ENCODE measurements at places on chromosomes 13 and 19.

DNA sequence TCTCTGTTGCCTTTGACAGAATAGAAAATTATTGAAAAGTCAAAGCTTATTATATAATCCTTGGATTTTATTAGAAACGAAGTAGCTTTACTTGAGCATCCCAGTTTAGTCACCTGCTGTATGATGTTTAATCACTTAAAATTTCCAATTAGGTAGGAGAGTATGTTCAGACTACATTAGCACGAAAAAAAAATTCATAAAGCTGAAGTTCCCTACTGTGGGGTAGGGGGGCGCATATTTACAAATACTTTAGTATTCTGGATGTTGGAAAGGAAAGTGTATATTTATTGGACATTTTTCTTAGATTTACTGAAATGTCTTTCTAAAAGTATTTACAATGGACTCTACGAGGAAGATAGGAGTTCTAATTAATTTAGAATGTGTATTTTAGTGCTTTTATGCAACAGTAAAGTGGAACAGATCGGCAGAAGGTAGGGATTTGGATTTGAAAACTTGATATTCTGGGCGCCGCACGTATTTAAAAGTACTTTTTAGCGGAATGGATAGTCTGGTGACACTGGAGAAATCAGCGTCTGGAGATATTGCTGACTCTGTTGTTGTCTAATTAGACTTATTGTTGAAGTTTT, 1.9 kb downstream of the CDK8 start:
- peak overlapping the region; percentile 95 for H3K4me3 ChIP-seq
- H3K36me3 ChIP-seq, result no peaks in the 10 kb centered on the region
- H3K27me3 ChIP-seq, result no peaks in the 10 kb centered on the region
- peak overlapping the region; percentile 41 for H3K27ac ChIP-seq

DNA sequence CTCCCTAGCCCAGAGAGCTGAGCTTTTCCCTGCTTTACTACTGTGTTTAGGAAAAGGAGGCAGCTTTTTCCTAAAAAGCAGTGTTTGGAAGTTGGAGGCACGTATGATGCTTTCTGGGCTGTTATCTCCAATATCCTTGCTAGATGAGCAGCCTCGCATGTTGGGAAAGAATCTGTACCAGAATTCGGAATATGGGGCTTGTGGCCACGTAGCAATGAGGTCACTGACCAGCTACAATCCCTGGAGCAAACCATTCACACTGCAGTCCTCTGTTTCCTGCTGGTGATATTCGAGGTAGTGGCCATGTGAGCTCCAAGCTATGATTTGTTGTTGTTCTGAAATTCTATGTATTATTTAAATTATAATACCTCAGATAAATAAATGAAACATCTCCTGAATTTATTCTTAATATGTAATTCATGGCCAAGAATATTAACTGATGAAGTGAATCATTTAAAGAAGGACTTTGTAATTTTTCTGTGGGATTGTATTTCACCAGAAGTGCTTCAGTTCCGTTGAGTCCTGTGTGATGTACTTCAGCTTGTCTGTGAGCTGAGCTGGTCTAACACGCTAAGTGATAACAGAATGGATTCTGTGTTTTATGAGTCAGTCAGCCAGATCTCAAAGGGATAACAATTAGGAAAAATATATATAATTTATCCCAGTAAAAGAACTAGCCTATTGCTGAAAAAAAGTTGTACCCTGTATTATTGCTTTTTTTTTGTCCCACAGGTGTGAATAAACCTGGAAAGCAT, 319.5 kb downstream of the SHISA2 start:
- H3K36me3 ChIP-seq, result no peaks in the 10 kb centered on the region
- DNase-seq, result peak; percentile 73
- no peaks in the 10 kb centered on the region for H3K27me3 ChIP-seq
- no peak overlapping the region for H3K27ac ChIP-seq

GRCh38 chr13:113051641-113052040, 54.0 kb upstream of the F7 start:
- no peaks in the 10 kb centered on the region for H3K4me1 ChIP-seq
- no peak overlapping the region for H3K27ac ChIP-seq
- no peak for DNase-seq
- H3K36me3 ChIP-seq, result no peaks in the 10 kb centered on the region
- H3K4me3 ChIP-seq, result no peak overlapping the region

DNA sequence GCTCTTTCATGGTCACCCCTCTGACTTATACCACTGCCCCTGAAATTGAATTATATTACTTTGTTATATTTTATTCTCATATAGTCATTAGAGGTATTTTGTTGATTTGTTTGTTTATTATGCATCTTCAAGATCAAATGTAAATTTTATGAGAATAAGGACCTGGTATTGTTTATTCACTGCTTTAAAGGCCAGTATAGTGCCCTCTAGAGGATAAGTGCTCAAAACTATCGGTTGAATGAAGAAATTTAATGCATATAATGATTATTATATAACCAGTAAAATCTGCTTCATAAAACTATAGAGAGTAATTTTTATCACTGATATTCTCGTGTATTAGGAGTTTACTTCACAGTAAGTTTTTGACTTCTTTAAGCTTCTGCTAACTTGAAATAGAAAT, 1401.9 kb downstream of the SLITRK1 start:
- H3K36me3 ChIP-seq, result no peaks in the 10 kb centered on the region
- H3K4me1 ChIP-seq, result peaks cover 9% of the 10 kb centered on the region
- no peaks in the 10 kb centered on the region for H3K27me3 ChIP-seq
- no peak overlapping the region for H3K27ac ChIP-seq

GRCh38 chr19:31667106-31667505, 317.9 kb upstream of the TSHZ3 start:
- no peak overlapping the region for H3K27ac ChIP-seq
- H3K4me1 ChIP-seq, result no peaks in the 10 kb centered on the region
- no peaks in the 10 kb centered on the region for H3K36me3 ChIP-seq
- DNase-seq, result no peak
- H3K4me3 ChIP-seq, result no peak overlapping the region
- H3K27me3 ChIP-seq, result no peaks in the 10 kb centered on the region

GRCh38 chr19:366951-367350, 22.4 kb upstream of the MIER2 start:
- no peak overlapping the region for H3K27ac ChIP-seq
- no peaks in the 10 kb centered on the region for H3K27me3 ChIP-seq
- no peak for DNase-seq
- no peaks in the 10 kb centered on the region for H3K4me1 ChIP-seq
- no peaks in the 10 kb centered on the region for H3K36me3 ChIP-seq

GRCh38 chr19:54208784-54209057, 8.1 kb downstream of the RPS9 start:
- peaks cover 40% of the 10 kb centered on the region for H3K4me1 ChIP-seq
- peak; percentile 44 for DNase-seq
- peak overlapping the region; percentile 68 for H3K27ac ChIP-seq

DNA sequence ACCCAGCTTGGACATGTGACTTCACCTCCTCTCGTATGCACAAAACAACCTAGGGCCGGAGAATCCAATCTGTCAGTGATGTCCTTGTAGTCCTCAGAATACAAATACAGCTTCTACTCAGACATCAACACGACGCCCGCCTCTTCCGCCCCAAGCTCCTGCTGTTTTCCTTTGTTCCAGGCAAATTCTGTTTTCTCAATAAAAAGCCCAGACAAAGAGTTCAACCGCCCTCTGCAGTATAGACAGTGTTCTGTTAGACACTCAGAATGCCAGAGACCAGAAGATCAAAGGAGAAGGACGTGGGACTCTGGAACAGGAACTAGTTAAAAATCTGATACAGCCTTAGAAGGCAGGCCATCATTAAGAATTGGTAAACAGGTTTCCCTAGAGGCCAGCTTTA, 42.0 kb upstream of the GGACT start:
- no peaks in the 10 kb centered on the region for H3K4me1 ChIP-seq
- no peak overlapping the region for H3K27ac ChIP-seq
- DNase-seq, result no peak

- H3K4me1 ChIP-seq, result peaks cover 30% of the 10 kb centered on the region
- no peak for DNase-seq
- H3K4me3 ChIP-seq, result no peak overlapping the region
- no peaks in the 10 kb centered on the region for H3K36me3 ChIP-seq
- H3K27ac ChIP-seq, result peak overlapping the region; percentile 92
These were observed 1.3 kb upstream of the FBL start for GRCh38 chr19:39847525-39847924.

- no peak overlapping the region for H3K4me3 ChIP-seq
- no peaks in the 10 kb centered on the region for H3K36me3 ChIP-seq
- H3K27me3 ChIP-seq, result no peaks in the 10 kb centered on the region
- no peak overlapping the region for H3K27ac ChIP-seq
These were observed 49.6 kb upstream of the RAP2A start for GRCh38 chr13:97384371-97384770.

GRCh38 chr19:48498595-48499311, 12.9 kb downstream of the LMTK3 start:
- no peak for DNase-seq
- H3K4me1 ChIP-seq, result no peaks in the 10 kb centered on the region
- no peaks in the 10 kb centered on the region for H3K36me3 ChIP-seq
- no peak overlapping the region for H3K4me3 ChIP-seq
- H3K27ac ChIP-seq, result no peak overlapping the region

DNA sequence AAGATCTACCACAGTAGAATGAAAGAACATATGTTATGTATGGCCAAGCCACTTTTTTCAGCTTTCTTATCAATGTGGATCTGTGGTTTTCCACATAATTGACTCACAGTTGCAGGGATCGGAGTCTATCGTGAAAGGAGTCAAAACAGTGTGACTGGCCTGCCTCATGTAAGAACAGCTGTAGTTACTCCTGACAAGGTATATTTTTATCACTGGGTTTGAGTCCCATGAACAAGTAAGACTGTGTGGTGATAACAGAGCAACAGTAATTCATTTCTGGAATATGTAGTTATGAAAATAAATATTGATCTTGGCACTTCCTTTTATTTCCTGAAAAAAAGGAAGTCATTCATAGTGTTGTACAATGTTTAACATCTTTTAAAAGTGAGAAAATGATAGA, 416.6 kb downstream of the KLF12 start:
- no peaks in the 10 kb centered on the region for H3K4me1 ChIP-seq
- H3K36me3 ChIP-seq, result peaks cover 5% of the 10 kb centered on the region

DNA sequence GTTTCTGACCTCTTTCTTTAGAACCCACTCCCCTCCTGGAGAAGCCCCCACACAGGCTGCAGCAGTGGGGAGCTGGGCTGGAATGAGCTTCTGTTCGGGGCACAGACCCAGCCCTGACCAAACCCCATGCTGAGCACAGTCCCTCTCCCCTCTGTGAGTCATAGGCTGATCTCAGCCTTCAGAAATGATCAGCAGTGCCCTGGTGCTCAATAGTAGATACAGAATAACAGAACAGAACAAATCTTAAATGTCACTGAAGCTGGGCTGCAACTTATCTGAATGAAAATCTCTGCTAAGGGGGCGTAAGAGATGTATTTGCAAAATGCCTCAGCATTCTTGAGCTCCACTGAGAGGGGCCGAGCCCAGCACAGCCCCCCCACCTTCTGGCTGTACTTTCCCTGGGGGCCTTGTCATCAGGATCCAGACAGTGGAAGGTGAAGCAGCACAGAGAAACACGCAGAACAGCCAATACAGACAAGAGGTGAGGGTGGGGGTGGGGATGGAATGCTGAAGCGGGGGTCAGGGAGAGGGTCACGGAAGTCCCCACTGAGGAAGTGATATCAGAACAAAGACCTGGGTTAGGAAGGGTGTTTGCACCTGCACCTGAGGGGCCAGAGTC, 9.9 kb downstream of the ZNF665 start:
- no peak overlapping the region for H3K27ac ChIP-seq
- H3K4me3 ChIP-seq, result no peak overlapping the region
- no peaks in the 10 kb centered on the region for H3K4me1 ChIP-seq
- no peaks in the 10 kb centered on the region for H3K27me3 ChIP-seq
- no peak for DNase-seq

GRCh38 chr19:823565-824121, 1.9 kb upstream of the PLPPR3 start:
- H3K36me3 ChIP-seq, result no peaks in the 10 kb centered on the region
- no peak overlapping the region for H3K27ac ChIP-seq
- H3K4me1 ChIP-seq, result no peaks in the 10 kb centered on the region
- no peaks in the 10 kb centered on the region for H3K27me3 ChIP-seq
- no peak for DNase-seq

- DNase-seq, result no peak
- H3K27ac ChIP-seq, result no peak overlapping the region
- H3K36me3 ChIP-seq, result no peaks in the 10 kb centered on the region
- peaks cover 3% of the 10 kb centered on the region for H3K4me1 ChIP-seq
These were observed 1.4 kb upstream of the SBSN start for GRCh38 chr19:35529241-35530218.

- peaks cover 14% of the 10 kb centered on the region for H3K4me1 ChIP-seq
- H3K27ac ChIP-seq, result no peak overlapping the region
- no peaks in the 10 kb centered on the region for H3K36me3 ChIP-seq
- no peaks in the 10 kb centered on the region for H3K27me3 ChIP-seq
- H3K4me3 ChIP-seq, result no peak overlapping the region
These were observed 9.0 kb downstream of the PPP1R14A start for GRCh38 chr19:38247126-38247525.

- DNase-seq, result no peak
- H3K36me3 ChIP-seq, result no peaks in the 10 kb centered on the region
- no peaks in the 10 kb centered on the region for H3K4me1 ChIP-seq
- no peak overlapping the region for H3K4me3 ChIP-seq
- H3K27me3 ChIP-seq, result no peaks in the 10 kb centered on the region
These were observed 7.2 kb downstream of the UHRF1 start for GRCh38 chr19:4916292-4917082.

DNA sequence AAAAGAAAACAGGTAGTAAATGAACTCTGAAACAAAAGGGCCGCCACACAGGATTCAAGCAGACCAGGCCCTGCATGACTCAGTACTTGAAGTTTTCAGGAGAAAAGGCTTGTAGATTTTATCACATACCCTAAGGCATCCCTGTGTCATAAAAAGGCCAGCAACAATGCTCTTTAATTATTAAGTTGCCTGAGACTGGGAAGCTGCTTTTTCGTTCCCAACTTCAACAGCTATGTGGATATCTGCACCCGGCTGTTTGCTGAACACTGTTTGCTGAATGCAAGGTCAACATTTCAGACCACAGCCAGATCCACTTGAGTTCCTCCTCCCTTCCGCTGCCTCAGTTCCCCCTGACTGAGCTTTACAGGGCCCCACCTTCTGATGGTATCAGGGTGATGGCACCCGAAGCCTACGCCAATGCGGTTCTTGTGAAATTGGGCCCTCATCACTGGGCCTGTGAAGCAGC, 6.1 kb upstream of the ECH1 start:
- no peaks in the 10 kb centered on the region for H3K4me1 ChIP-seq
- no peak overlapping the region for H3K4me3 ChIP-seq
- DNase-seq, result no peak
- H3K27me3 ChIP-seq, result no peaks in the 10 kb centered on the region
- H3K27ac ChIP-seq, result peak overlapping the region; percentile 61

DNA sequence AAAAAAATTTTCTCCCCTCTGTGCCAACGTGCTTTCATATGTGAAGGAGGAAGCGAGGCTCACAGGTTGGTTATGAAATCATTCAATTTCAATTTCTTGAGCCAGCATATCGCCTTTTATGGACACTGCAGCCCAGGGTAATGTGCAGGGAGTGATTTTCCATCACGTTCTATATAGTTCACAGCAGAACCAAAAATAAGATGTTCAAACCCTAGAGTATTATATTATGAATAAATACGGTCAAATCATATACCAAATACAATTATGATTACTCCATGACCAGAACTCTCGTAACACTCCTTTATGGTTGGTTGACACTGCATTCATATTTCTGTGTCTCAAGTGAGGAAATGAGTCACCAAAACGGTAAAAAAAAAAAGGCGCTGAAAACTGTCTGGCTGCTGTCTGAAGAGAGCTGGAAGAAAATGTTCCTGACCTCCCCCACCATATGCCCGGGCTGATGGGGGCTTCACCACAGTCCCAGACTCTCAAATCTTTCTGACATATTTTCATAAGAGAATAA, 75.8 kb upstream of the UBAC2 start:
- DNase-seq, result no peak
- no peak overlapping the region for H3K4me3 ChIP-seq
- H3K36me3 ChIP-seq, result no peaks in the 10 kb centered on the region
- H3K27me3 ChIP-seq, result no peaks in the 10 kb centered on the region
- H3K4me1 ChIP-seq, result no peaks in the 10 kb centered on the region
- no peak overlapping the region for H3K27ac ChIP-seq

All from cardiac muscle cell (in vitro differentiated cells and primary cell).